Fibroblast of upper back skin (primary cell): ENCODE measurements at places on chromosomes 13 and 19.
A peak's percentile ranks its signal among the peaks of the same experiment; 100 is the strongest.

DNA sequence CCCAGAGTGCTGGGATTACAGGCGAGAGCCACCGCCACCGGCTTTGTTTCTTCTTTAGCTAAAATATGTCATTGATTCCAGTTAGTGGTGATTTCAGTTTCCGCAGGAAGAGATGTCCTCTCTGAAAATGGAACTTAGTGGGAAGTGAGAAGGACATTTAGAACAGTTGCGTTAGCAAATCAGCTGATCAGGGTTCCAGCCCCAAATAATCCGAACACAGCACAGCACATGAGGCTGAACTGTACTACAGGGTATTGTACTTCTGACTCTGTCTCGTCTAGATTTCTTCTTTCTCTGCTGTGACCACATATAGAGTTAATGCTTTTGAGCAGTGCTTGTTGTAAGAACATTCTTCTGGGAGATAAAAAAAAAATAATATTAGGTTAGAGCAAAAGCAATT lies 314.4 kb downstream of the MYO16 start:
- no peak for DNase-seq

DNA sequence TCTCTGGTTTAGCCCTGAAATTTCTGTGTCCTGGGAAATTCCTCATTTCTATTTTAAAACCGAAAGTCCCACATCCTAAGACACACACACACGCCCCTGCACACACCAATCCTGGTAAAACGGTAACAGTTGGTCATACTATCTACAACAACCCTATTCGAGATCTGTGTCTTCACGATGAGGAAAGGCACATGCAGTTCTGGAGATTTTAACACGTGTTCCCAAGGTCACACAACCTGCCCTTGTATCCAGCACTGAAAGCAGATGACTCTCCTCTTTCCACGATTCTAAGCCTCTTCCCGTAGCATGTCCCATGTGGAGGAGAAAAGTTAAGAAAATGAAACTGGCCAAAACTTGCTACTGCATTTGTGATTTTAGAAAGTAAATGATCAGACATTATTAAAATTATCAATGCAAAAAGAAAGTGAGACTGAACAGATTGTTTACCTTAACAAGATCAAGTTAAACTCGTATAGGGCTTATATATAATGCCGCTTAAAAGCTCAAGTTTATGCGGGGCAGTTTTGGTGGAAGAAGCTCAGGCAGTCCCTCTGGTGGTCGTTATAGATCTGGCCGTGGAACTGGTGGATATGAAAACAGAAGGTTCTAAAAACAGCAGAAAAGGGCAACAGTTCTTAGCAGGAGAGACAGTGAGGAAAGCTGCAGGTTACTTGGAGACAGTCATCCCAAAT lies 32.7 kb downstream of the VSTM1 start:
- DNase-seq: no peak

DNA sequence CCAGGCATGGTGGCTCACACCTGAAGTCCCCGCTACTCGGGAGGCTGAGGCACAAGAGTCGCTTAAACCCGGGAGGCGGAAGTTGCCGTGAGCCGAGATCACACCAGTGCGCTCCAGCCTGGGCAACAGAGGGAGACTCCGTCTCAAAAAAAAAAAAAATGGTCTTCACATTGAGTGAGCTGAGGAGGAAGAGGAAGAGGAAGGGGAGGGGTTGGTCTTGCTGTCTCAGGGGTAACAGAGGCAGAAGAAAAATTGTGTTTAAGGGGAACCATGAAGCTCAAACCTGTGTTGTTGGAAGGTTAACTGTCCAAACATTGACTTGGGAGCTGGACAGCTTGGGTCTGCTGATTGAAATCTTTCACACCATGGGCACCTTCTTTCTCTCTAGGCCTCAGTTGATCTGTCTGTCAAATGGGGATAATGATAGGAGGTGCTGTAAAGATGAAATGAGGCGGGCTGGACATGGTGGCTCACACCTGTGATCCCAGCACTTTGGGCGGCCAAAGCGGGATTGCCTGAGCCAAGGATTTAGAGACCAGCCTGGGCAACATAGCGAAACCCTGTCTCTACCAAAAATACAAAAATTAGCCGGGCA lies 9.8 kb upstream of the SLC44A2 start:
- no peak for DNase-seq

- DNase-seq: peak; percentile 2
Measured at GRCh38 chr13:95833719-95834118, 156.8 kb downstream of the DNAJC3 start.

- peak; percentile 78 for DNase-seq
Measured at GRCh38 chr13:99312493-99312883, 5.3 kb upstream of the GPR183 start.

DNA sequence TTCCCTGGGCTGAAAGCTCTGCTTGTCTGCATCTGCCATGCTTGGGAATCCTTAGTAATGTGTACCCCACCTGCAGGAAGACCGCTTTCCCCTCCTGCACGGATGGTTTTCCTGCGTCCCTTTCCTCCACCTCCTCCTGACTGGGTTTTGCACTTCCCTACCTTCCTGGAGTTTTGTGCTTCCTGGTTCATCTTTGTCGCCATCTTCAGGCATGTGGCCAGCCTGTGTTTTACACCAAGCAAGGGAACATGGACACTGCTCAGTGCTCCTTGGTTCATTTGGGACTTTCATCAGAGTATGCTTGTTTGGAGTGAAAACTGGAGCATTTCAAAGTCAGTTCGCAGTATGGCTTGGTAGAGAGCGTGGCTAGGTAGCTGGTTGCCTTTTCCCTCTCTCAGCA lies 30.7 kb downstream of the ERICH6B start:
- no peak for DNase-seq

DNA sequence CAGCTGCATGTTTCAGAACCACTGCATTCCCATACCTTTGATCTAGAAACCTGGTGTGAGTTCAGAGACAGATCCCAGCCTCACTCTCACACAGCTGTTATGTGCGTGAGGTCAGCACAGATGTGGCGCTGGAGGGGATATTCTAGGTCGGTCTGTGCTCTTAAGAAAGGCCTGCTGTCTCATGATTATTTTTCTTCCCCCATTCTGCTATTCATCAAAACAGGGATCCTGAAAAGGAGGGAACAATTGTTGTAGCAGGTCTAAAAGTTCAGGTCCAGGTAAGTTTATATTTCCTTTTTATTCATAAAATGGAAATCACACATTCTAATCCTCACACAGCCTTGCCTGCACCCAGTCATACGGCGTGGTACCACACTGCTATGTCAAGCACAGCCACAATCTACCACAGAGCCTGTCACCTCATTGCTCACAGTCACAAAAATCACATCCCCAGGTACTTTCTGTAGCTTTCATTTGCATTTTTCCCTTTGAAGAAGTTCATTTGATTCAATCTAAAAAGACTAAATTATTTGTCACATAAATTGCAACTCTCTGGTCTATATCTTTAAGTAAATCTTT lies 867 bp downstream of the ZNF546 start:
- no peak for DNase-seq

- no peak for DNase-seq
Measured at GRCh38 chr19:6038634-6039405, 60.9 kb upstream of the RANBP3 start.

DNA sequence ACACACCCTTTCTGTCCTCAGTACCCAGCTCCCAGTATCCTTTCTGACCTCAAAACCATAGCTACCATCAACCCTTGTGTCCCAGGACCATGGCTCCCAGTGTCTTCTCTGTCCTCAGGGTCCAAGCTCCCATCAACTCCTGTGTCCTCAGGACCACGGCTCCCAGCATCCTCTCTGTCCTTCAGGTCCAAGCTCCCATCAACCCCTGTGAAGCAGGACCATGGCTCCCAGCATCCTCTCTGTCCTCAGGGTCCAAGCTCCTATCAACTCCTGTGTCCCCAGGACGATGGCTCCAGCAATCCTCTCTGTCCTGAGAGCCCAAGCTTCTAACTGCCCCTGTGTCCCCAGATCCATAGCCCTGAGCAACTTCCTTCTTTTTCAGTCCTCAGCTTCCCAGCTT lies 1.7 kb upstream of the CADM4 start:
- DNase-seq: no peak

DNA sequence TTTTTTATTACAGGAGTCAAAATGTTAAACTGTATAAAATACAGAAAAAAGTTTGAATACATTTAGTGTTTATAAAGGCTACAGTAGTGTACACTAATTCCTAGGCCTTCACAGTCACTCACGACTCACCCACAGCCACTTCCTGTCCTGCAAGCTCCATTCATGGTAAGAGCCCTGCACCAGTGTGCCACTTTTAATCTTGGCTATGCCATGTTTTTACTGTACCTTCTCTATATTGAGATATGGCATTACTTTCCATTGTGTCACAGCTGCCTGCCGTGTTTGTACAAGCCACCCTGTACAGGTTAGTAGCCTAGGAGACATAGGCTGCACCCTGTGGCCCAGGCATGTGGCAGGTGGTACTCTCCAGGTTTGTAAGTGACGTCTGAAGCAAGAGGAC lies 32.1 kb downstream of the C1QTNF9 start:
- DNase-seq: peak; percentile 41

GRCh38 chr19:44112802-44113137 lies 429 bp upstream of the ZNF225 start:
- no peak for DNase-seq

GRCh38 chr13:73278186-73278585 lies 219.4 kb downstream of the KLF5 start:
- no peak for DNase-seq

- peak; percentile 21 for DNase-seq
Measured at GRCh38 chr19:7674010-7675005, 2.6 kb upstream of the MCEMP1 start.

DNA sequence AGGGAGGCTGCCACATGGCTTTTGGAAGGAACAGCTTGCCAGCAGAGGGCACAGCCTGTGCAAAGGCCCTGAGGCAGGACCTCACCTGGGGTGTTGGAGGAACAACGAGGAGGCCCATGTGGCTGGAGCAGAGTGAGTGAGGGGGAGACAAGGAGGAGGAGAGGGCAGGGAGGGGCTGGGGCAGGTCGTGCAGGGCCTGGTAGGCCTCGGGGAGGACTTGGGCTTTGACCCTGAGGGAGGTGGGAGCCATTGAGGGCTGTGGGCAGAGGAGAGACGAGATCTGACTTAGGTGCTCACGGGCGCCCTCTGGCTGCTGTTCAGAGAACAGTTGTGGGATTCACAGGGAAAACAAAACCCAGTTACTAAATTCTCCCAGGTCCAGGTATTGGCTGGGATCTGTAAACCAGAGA lies 25.2 kb downstream of the ZNRF4 start:
- DNase-seq: no peak

- peak; percentile 86 for DNase-seq
Measured at GRCh38 chr13:48500652-48501197, 32.2 kb downstream of the RCBTB2 start.

DNA sequence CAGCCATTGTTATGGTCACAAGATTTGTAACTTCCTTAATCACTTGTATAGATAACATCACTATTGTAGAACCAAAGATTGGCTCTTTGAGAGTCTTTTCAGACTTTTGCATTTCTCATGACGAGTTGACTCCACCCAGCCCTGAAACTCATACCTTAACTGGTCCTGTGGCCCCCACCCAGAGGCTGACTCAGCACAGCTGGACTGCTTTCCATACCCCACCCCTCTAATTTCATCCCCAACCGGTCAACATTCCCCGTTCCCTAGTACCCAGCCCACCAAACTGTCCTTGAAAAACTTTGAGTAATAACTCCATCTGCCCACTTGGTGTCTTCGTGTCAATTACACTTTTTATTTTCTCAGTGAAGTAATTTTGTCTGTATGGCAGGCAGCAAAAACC lies 32.1 kb upstream of the SLITRK1 start:
- DNase-seq: no peak

DNA sequence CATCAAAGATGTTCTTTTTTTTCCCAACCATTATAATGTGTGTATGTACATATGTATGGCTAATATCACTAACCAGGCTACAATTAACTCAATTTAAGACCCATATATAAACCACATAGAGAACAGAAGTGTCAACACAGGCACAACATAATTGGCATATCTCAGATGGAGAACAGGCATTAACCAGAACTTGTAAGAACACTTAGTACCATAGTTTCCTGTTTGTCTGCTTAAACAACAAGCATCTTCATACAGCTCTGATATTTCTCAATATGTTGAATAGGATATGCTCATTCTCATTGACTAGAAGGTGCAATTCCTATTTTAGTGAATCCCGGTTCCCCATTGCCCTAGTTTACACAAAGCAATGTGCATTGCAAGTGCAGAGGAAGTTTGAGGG lies 116.9 kb upstream of the EDNRB start:
- no peak for DNase-seq

GRCh38 chr13:29849071-29849631 lies 1.3 kb downstream of the UBL3 start:
- no peak for DNase-seq

- peak; percentile 37 for DNase-seq
Measured at GRCh38 chr19:2254064-2254872, 1.9 kb downstream of the JSRP1 start.

DNA sequence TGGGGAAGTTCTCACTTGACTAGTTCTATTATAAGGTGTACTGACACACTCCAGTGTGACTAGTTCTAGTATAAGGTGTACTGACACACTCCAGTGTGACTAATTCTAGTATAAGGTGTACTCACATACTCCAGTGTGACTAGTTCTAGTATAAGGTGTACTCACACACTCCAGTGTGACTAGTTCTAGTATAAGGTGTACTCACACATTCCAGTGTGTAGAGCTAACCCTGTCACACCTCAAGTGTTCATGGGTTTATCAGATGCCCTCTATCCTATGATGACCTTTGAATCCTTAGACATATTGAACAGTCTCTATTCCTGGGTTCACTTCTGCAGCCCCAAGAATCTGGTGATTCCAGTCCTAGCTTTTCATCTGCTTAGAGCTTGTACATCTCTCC lies 54.6 kb upstream of the MYO16 start:
- no peak for DNase-seq

- DNase-seq: no peak
Measured at GRCh38 chr19:57665261-57665806, 3.4 kb upstream of the ZSCAN4 start.

DNA sequence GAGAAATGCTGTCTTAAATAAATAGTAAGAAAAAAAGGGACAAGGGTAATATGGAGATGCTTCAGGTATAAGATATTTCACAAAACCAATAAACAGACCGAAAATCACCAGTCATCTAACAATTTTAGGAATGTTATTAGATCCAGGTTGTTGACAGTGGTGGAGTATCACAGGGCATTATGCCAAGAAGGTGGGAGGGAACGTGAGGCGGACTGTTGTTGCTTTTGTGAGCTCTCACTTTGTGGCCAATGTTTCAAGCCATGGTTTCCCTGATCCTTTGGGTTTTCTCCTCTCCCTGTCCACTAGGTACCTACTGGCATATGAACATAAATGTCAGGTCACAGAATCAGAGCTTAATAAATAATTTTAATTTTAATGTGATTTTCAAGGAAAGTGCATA lies 790.3 kb upstream of the SLITRK1 start:
- no peak for DNase-seq

GRCh38 chr13:110756219-110756631 lies 42.7 kb downstream of the ING1 start:
- peak; percentile 59 for DNase-seq
